ENCODE measurements at places on chromosomes 4 and X.

DNA sequence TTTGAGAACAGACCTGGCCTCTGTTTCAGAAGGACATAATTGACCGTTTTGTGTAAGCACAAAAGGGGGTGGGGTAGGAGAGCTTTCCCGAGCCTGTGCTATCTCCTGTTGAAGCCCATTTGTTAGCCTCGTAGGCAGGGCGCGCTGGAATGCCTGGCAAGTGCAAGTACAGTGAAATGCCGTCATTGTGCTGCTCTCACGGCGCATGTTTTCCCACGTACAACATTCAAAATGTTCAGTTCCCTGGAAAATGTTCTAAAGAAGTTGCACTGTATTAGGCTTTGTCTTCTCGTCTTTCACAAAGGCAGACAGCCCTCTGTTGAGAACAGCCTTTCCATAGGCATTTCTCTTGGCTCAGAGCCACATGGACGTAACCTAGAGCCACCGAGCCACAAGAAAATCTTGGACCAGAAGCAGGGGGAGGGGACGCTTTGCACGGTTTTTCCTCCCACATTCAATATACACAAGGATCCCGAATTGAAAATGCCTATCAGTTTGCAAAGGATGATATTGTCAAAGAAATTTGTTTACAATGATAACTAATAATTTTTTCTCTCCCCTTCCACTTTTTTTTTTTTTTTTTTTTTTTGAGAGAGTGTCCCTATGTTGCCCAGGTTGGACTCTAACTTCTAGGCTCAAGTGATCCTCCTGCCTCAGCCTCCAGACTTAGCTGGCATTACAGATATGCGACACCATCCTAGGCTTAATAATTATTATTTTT is 54.6 kb upstream of the RAPGEF2 start:
- DNase-seq: peak; percentile 66

- DNase-seq: no peak
Observed at GRCh38 chrX:123303429-123303828, 119.4 kb downstream of the GRIA3 start.

GRCh38 chr4:5793514-5793913 is 82.5 kb downstream of the EVC start:
- DNase-seq: no peak

DNA sequence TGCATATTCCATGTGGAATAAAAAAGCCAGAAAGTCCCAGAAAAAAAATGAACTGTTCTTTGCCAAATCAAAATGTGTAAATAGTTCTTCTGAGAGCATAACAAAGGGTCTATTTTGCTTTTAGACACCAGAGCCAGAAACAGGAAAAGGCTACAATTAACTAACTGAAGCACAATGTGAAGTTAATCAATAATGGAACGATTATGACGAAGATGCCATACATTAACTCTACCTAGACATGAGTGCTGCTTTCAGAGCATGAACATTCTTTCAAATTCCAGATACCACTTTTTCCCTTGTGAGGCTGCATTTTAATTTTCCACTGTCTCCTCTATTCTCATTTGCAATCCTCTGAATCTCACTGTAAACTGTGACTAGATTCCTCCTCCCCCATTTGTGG is 48.7 kb upstream of the PHOX2B start:
- DNase-seq: no peak

GRCh38 chr4:87241336-87241735 is 20.9 kb upstream of the KLHL8 start:
- no peak for DNase-seq

DNA sequence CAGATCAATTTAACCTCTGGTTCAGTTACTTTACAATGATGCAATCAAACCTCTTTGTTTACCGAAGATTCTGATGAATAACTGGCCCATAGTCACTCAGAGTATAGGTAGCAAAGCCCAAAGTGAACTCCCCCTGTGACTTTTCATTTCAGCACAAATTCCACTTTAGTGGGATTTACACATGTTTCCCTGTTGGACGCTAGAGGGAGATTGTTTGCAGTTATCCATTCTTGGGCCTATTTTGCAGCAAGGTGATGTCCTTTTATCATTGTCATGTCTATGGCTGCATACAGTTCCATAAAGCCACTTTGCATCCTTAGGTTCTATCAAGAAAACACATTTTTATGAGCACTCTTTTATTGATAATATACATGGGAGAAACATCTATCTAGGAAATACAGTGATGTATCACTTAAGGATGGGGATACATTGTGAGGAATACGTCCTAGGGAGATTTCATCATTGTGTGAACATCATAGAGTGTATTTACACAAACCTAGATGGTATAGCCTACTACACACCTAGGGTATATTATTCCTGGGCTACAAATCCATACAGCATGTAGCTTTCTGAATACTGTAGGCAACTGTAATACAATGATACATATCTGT is 14.5 kb upstream of the DKK2 start:
- peak; percentile 29 for DNase-seq

GRCh38 chr4:18957716-18958115 is 936.2 kb upstream of the LCORL start:
- DNase-seq: no peak

DNA sequence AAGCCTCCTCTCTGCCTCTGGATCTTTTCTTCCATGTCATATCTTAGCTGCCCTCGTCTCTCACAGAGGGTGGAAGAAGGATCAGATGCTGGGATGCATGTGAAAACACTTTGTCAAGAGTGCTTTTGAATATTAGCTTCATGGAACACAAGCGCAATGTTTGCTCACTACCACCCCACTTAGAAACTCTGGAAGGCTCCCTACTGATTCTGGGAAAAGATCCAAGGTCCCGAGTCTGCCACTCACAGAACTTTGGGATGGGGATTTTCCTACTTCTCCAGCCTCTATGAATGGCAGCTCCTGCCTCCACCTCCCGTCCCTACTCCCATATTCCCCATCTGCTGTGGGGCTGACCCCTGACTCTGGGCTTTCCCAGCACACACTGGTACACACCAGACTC is 40.2 kb upstream of the CRMP1 start:
- no peak for DNase-seq

- no peak for DNase-seq
Observed at GRCh38 chrX:103063191-103063845, 653 bp downstream of the BEX1 start.

GRCh38 chr4:75513526-75514130 is 575 bp downstream of the RCHY1 start:
- DNase-seq: no peak

DNA sequence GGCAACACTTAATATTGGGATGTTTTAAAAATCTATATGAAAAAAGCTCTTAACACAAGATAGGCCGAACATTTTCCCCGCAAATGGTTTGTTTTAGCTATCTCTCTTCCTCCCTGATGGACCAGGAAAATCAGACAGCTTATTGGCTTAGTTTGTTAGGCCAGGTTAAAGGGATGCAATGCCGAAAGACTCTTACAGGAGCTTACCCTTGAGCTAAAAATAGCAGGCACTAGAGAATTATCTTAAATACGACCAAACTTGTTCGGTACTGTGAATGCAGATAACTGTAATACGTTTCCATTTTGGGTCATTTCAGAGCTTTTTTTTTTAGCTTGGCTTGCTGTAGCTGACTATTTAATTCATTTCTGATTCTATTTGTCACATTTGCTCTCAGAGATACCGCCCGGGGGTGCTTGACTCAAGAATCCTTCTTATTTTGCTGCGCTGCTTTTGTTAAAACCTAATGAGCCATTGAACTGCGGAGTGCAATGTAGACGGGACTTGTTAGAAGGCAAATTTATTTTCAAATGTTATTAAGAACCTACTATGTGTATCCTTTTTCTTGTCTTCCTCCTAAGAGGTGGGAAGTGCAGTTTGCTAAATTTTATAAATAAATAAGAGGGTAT is 23.3 kb downstream of the PPARGC1A start:
- no peak for DNase-seq

GRCh38 chr4:82428526-82428968 is 1.7 kb downstream of the HNRNPDL start:
- no peak for DNase-seq

DNA sequence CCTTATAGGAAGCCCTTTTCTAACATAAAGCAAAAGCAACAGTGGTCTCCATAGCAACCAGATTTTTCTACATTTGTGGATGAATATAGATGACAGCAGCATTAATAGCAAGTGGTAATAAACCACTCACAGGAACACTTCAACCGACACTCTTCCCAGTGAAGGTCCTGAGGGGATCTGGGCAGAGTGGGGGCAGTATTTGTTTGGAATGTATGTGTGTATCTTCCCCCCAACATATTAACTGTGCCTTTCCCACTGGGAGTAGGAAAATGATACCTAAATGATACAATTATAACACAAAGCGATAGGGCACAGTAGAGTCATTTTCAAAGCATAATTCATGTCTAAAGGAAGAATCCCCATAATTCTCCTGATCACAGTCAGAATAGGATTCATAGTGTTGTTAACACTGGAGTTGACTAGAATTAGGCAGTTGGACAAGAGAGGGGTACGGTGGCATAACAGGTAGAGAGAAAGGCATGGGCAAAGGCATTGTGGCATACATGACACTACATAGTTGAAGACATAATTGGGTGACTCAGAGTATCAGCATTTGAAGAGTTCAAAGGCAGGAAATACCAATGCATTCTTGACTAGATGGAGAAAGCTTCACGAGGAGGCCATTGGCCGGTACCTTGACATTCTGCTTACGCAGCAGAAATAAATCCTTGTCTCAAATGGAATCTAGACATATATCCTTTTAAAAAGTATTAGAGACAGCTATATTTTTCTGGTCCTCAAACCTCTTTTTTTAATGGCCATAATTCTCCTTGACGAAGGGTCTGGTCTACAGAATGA is 15.2 kb downstream of the CAPN6 start:
- no peak for DNase-seq

- peak; percentile 52 for DNase-seq
Observed at GRCh38 chr4:67198727-67199126, 346.6 kb downstream of the CENPC start.

DNA sequence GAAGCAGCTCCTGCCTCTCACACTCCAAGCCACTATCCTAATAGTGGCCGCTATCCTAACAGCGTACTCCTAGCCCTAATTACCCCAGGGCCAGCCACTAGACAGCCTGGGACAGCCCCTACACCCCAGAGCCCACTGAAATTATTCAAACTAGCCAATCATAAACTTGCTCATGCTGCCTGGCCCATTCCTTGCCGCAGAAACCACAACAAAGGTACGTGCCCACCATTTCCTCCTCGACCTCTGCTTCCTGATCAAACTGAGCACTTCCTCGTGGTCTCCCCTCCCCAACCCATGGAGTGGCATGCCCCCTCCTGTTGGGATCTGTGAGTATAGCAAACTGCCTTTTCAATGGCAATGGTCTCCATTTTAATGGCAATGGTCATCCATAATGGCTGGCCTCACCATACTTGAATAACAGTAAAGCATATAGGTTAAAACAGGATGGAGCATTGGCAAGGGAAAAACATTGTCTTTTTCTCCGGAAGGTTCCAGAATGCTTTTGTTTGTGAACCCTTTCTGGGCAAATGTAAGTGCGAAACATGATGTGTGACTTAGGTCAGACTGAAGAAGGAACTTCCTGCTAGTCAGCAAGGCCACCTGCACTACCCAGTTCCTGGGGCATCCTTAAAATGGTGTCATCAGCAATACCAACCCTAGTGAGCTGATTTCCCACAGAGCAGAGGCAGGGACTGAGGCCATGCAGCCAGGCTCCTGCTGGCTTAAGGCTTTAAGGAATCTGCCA is 107.1 kb upstream of the ATP6AP2 start:
- no peak for DNase-seq

GRCh38 chr4:25991340-25991739 is 77.3 kb downstream of the SMIM20 start:
- DNase-seq: no peak

GRCh38 chrX:153924149-153924861 is 1.8 kb downstream of the ARHGAP4 start:
- peak; percentile 62 for DNase-seq

DNA sequence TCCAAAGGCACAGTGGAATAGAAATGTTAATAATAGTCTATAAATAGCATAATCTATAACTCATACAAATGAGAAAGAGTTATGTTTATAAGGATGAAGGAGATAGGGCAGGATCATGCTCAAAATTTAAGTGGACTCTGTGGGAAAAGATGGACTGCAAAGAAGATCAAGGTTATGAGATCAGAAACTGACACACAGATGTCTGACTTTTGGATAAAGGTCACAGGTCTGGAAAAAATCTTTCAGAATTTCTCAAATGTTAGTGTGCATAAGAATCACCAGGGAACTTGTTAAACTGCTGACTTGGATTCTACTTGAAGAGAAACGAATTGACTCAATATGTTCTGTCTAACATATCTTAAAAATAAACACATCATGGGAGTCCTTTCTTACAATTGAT is 104.1 kb downstream of the FSTL5 start:
- no peak for DNase-seq

DNA sequence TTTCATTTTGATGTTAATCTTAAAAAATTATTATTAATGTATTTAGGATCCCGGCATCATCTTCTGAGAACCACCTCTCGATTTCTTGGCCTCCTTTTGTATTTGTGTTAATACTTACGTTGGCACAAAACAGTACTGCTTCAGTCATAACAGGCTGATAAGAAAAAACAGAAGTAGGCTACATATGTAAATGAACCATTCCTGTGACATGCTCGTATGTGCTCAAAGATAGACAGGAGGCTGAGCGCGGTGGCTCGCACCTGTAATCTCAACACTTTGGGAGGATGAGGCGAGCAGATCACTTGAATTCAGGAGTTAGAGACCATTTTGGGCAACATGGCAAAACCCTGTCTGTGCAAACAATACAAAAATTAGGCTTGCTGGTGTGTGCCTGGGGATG is 109.4 kb upstream of the H2AZ1 start:
- no peak for DNase-seq

DNA sequence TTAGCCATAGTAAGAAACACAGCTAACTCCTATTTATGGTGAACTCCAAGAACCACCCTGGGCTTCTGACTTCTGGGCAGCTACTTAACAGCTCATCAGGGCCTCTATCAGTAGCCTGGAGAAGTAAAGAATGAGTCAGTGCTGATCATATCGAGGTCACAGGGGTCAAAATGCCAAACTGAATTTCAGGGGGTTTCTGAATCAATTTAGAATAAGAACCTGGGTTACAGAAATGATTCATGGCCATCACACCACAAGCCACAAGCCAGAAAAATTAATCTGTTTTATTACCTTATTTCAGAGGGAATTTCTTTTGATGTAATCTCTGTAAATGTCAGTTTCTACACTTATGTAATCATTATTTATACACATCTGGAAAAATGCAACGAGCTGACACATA is 64.4 kb downstream of the CHST7 start:
- DNase-seq: no peak

GRCh38 chrX:41350976-41351569 is 17.1 kb downstream of the DDX3X start:
- DNase-seq: no peak

DNA sequence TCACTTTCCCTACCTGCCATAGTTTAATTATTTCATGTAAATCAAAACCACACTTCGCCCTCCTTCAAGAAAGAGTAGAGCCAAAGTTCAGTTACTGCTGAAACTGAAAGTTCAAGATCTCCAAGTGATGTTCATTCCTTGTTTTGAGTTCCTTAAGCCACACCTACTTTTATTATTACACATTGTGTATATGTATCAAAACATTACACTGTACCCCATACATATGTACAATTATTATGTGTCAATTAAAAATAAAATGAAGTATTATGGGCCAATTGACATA is 892.3 kb upstream of the NDST4 start:
- no peak for DNase-seq
